NCI-H345 (cell line): ENCODE measurements at places on chromosomes 7 and 10.

DNA sequence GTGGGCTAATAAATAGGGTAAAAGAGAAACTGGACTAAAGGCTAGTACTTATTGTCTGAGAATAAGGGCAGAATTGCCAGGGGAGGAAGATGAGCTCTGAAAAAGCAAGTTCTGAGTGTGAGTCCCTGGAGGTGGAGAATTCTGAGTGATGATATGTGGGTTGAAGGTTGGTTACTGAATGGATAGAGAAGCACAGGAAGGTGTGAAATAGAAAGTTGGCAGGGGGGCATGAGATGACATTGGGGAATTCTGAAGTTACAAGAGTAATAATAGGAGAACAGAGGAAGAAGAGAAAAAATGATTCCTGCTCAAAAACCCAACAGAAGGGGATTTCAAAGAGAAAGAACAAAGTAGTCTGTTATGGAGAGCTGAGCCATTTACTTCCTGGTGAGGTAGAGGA, 76.9 kb downstream of the PRKCQ start:
- DNase-seq, result no peak

DNA sequence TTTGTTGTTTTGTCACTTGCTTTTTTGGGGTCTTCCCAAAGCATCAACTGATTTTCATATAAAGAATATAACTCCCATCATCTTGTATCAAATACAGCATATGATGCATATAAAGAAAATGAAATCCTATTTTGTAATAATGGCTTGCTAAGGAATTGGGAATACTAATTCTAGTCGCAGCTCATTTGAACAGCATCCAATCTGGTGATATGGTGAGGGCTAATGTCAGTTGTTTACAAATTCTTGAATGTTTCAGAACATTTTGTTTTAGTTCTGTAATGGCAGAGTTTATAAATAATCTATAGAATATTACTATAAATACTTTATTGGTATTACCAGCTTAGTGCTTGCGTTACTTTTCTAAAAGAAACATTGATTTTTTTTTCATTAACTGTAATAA, 8.9 kb downstream of the PALS2 start:
- DNase-seq, result no peak

GRCh38 chr7:121102619-121103018, 114.1 kb downstream of the CPED1 start:
- DNase-seq, result no peak

GRCh38 chr7:30980751-30981150, 17.0 kb downstream of the GHRHR start:
- DNase-seq, result no peak

GRCh38 chr7:26944501-26945358, 80.3 kb upstream of the SKAP2 start:
- DNase-seq, result peak; percentile 20

DNA sequence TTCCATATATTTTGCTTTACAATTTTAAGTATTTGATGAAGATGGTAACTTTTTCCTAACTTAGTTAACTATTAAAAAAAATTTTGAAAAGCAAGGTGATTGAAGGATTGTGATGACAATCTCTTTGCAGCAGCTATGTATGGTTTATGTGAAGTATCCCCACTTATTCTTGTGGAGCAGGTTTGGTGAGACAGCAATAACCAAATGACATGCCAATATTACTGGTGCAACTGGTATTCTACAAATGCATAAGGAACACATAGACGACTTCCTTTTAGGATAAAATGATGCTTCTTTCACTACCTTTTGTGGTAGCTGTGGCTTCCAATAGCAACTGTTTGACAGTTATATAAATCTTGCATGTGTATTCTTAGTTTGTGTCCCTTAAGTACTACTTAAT, 465.3 kb downstream of the PLXDC2 start:
- no peak for DNase-seq

DNA sequence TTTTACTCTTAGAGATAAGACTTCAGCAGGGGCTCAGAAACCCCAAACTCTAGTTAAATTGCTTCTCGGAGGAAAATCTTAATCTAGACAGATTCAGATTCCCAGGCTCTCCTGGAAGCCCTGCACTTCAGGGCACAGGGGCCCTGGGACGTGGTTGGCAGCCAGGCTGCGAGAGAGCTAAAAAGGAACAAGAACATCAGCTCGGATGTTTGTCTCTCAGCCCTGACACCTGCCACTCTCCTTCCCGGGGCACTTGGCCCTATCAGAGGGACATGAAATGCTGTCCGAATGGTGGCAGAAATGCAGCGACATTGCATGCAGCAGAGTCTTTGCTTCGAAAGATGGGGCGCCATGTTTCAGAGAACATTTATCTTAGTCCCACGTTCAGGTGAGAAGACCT, 166.8 kb downstream of the CCDC3 start:
- DNase-seq, result no peak

- DNase-seq, result no peak
Measured at GRCh38 chr10:97063271-97063982, 122.3 kb downstream of the SLIT1 start.

GRCh38 chr10:11024596-11024995, 6.9 kb downstream of the CELF2 start:
- no peak for DNase-seq

DNA sequence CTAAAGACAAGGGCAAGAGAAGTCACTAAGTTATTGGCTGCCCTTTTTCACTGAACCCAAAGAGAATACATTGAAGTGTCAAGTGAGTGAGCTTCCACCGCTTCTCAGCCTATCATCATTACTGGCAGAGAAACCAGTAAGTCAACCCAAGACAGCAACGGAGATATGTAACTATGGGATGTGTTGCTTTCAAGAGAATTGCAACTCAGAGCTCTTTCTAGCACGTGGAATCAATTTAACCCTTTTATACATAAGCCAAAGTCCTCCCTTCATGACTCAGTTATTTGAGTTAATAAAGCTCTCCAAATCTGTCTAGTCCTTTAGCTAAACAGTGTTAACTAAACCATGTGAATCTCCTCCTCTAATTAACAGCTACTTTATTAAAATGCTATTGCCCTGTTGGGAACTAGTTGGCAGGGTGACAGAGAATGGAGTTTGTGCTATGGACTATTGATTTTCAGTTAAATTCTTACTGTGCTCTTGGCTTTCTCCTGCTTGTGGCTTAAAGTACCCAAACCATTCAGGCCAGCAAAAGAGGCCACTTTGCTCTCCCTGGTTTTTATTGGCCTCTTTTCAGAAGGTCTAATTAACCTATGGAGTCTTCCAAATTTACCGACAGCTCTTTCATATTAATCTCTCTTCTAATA, 287.7 kb downstream of the NRG3 start:
- DNase-seq, result no peak

DNA sequence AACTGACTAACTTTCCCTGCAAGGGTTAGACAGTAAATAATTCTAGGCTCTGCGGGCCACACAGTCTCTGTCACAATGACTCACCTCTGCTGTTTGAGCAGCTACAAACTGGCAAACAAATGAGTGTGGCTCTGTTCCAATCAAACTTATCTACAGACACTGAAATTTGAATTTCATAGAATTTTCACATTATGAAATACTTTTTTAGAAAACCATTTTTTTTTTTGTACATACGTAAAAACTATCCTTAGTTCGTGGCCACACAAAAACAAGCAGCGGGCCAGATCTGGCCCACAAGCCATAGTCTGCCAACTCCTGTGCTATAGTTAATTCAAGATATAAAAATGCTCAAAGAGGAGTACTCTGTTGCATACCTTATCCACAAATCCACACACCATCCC, 32.6 kb downstream of the PIP4K2A start:
- no peak for DNase-seq

DNA sequence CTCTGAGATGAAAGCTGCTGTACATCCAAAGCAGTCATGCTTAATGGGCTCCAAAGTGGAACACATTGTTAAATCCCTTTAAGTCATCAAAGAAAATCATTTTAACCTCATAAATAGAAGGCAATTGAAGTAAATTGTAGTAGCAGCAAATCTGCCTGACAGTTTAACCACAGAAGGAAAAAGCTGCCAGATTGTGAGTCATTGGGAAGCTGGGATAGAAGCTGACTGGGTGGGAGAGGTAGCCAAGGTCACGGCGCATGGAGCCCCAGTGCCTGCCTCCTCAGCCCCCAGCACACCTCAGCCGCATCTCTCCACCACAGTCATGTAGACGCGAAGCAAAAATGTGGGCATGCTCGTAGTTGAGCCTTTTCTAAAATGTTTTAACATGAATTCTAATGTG, 44.0 kb downstream of the TARP start:
- no peak for DNase-seq

GRCh38 chr10:48336978-48337599, 30.6 kb downstream of the MAPK8 start:
- no peak for DNase-seq

DNA sequence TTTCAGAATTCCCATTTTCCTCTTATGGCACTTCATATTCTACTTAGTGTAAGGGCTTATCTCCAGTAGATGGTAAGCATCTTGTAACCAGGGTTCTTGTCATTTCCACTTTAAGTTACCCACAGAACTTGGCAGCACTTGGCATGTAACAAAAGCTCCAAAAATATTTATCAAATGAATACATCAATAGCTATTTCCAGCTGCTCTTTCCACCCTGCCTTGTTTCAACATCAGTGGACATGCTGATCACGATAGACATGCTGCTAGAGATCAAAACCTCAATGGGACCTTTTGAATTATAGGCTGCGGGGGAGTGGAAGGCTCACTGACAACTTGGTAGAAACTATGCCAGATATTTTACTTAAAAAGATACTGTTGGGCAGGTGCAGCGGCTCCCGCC, 32.9 kb downstream of the HOXA1 start:
- DNase-seq, result no peak

DNA sequence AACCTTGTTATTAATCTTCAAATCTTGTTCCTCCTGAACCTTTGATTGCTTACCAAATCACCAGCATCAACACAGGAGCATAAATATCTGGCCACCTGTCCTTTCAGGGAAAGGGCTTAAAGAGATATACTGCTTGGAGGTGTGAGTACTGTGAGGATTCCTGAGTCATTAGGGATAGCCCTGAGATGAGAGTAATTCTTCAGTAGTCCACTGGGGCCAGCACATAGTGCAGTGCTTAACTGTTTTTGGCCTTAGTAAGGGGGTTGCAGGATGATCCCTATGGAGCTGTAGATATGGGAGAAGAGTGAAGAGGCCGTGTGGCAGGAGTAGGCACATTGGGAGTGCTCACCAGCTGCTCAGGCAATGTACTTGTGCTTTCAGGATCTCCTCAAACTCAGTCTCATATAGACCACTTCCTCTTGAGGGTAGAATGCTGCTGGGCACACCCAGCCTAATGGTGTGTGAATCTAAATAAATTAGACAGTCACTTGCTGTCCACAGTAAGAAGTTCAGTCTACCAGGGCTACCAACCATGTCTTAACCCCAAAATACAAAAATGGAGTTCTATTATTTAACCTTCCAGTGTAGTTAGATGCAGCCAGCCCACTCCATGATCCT, 26.5 kb upstream of the GPR141 start:
- no peak for DNase-seq
